ENCODE measurements at places on chromosomes 4 and X.

DNA sequence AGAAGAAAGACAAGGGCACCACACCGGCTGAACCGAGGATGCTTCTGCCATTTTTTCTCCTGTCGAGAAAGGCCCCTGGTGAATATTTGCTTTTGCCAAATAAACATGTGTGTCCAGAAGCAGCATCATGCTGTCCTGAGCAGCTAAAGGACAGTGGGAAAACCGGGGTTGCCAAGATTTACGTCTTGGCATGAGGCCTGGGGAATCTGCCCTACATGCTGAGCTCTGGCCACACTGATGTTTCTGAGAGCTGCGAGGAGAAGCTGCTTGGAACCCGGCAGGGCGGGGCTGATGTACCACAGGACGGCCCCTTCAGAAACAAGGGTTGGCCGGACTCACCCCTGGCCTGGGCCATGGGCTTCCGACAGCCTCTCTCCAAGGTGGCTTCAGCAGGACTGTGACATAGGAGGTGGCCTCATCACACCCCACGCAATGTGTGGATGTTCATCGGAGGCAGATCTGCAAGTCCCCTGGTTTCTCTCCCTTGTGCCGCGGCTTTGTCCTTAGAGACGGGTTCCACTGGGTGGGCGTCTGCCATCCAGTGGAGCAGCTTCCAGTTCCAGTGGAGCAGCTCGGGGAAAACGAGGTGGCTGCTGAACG lies 42.2 kb upstream of the SORCS2 start:
- no peak for DNase-seq

GRCh38 chr4:3436798-3437581 lies 4.8 kb upstream of the HGFAC start:
- DNase-seq = no peak

- no peak for DNase-seq
Observed at GRCh38 chr4:6229095-6229494, 28.7 kb upstream of the JAKMIP1 start.

GRCh38 chr4:109079201-109079600 lies 223.3 kb downstream of the COL25A1 start:
- no peak for DNase-seq

- DNase-seq = no peak
Observed at GRCh38 chrX:104098151-104098808, 14.0 kb upstream of the ZCCHC18 start.

- no peak for DNase-seq
Observed at GRCh38 chrX:134377537-134377936, 82.4 kb upstream of the HPRT1 start.

DNA sequence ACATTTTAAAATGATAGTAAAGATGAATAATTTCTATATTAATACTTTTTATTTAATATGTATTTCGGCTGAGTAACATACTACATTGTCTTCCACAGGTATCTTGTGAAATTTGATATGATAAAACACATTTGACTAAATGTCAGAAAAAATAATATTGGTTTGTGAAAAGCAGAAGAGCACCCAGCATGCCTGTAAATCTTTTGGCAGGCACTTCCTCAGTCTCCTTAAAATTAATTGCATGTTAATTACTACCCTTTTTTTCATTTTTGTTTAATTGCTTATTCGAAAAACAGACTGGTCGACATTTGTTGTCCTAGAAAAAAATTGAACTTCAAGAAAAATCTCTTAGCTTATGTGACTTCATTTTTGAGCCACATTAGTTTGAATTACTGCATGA lies 40.6 kb downstream of the CLCN3 start:
- DNase-seq = no peak

- DNase-seq = no peak
Observed at GRCh38 chr4:54118850-54119589, 19.1 kb downstream of the GSX2 start.

- no peak for DNase-seq
Observed at GRCh38 chr4:7810783-7811535, 128.7 kb downstream of the AFAP1 start.

DNA sequence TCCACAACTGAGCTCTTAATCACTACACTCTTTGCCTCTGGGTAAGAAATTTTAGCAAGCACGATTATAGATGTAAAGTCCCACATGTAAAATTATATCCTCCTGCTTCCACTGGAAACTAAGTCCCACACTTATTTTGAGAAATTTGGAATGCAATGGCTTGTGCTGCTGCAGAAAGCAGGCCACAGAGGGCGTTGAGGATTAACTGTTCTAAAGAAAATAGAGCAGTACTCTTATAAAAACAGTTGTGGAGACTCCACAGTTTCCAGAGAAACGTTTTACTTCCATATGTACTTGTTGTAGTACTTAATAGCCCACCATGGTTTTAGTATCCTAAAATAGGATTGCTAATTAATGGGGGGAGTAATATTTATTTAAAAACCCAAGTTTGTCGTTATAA lies 1.7 kb upstream of the CENPC start:
- no peak for DNase-seq
